A549 treated with AZD2906 at 1 μM for 4 hours (cell line): ENCODE measurements at places on chromosomes 16 and 17. TPM values are rescaled to one million over a fixed set of nuclear protein-coding genes. Genes with fewer than 3 reads are reported as not detected.

PLXDC1 gene
- total RNA-seq = 0.13 to 0.32 TPM (median 0.26 TPM) in 5 replicates

MT1A gene
- 30.1 to 42.3 TPM (median 34.0 TPM) in 5 replicates for total RNA-seq

BIRC5 gene
- 93.1 to 114 TPM (median 97.6 TPM) in 5 replicates for total RNA-seq

CYBA gene
- total RNA-seq = 240 to 322 TPM (median 295 TPM) in 5 replicates

KLHL10 gene
- 0.05 to 0.08 TPM in 2 of 5 replicates, not detected in the others for total RNA-seq

FZD2 gene
- total RNA-seq = 23.6 to 37.5 TPM (median 34.8 TPM) in 5 replicates

CD79B gene
- 0.07 to 0.08 TPM in 2 of 5 replicates, not detected in the others for total RNA-seq

ACSM2A gene
- not detected in 5 replicates for total RNA-seq

PIGQ gene
- total RNA-seq = 28.4 to 42.0 TPM (median 39.2 TPM) in 5 replicates

MC1R gene
- total RNA-seq = 4.9 to 6.8 TPM (median 6.6 TPM) in 5 replicates

ITGB4 gene
- 97.0 to 133 TPM (median 117 TPM) in 5 replicates for total RNA-seq

HCFC1R1 gene
- 208 to 263 TPM (median 244 TPM) in 5 replicates for total RNA-seq

NT5C3B gene
- total RNA-seq = 98.7 to 110 TPM (median 105 TPM) in 5 replicates

GINS3 gene
- total RNA-seq = 19.4 to 24.2 TPM (median 20.3 TPM) in 5 replicates
